ENCODE measurements at places on chromosomes 12 and 14.

GRCh38 chr12:53231921-53232645, at the start of gene RARG:
Gene RARG (minus strand): TSS chr12:53232209. CDS start chr12:53227545, 4,664 bp downstream.
- DNase-seq, result peak; percentile 59

GRCh38 chr14:50798048-50798421, 32.9 kb downstream of the NIN start:
- DNase-seq, result no peak

- no peak for DNase-seq
These were observed 27.4 kb downstream of the GIT2 start for GRCh38 chr12:109968801-109969200.

DNA sequence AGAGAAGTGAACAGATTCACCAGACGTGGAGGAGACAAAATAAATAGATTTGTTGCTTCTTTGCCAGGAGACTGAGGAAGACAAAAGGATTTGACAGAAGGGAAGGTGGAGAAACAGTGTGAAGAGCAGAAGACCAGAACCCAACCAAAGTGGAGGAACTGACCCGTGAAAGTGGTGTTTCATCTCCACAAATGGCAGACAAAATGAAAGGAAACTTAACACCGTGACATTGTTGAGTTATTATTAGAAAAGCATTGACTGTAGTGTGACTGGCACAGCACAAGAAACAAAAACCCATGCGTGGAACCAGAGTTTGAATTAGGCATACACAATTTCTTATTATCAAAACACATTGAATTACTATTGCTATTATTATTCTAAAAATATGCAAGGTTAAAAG, 518.1 kb downstream of the TMEM121 start:
- DNase-seq, result no peak
